Amniotic stem cell (primary cell): ENCODE measurements at places on chromosomes 4 and X.

GRCh38 chr4:153447175-153447905 lies 18.8 kb upstream of the TMEM131L start:
- no peak for DNase-seq

DNA sequence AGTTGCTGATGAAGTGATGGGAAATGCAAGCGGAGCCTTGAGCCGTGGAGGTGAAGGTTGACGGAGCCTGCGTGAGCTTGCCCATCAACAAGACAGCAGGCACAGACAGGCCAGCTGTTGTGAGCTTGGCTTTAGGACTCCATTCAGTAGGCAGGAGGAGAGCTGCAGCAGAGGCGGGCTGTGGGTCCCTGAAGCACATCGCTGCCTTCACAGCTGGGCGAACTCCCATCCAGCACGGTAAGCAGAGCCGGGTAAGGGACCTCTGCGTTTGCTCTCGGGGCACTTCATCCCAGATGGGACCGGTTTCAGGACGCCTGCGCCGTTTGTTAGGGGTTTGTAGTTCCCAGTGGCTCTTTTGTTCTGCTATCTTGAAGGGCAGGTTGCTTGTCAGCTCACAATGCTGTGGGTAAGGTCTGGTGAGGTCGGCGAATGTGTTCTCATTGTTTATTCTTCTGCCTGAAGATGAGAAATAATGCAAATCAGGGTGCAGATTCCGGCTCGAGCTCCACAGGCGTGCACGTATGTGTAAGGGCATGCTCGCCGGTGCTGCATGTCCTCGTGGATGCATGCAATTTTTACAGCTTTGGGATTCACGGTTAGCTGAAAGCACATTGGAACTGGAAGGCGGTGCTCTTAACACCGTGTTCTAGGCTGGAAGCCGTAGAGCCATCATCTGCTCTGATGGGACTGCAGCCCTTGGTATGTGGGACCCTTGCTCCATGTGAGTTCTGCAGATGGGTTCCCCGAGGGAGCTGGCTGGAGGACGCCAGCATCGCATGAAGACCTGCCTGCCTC lies 54.6 kb upstream of the CLDN34 start:
- DNase-seq: no peak

DNA sequence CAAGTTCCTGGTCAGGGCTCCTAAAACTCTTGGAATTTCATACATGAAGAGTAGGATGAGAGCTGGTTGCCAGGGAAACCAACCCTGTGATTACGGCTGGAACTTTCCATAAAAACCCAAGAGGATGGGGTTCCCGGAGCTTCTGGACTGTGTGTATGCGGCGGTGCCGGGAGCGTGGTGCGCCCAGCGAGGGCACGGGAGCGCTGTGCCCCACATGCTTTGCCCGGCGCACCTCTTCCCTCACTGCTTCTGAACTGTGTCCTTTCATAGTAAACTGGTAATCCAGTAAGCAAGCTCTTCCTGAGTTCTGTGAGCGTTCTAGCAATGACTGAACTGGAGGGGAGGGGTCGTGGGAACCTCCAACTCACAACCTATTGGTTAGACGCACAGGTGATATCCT lies 152.6 kb downstream of the AFAP1 start:
- no peak for DNase-seq

DNA sequence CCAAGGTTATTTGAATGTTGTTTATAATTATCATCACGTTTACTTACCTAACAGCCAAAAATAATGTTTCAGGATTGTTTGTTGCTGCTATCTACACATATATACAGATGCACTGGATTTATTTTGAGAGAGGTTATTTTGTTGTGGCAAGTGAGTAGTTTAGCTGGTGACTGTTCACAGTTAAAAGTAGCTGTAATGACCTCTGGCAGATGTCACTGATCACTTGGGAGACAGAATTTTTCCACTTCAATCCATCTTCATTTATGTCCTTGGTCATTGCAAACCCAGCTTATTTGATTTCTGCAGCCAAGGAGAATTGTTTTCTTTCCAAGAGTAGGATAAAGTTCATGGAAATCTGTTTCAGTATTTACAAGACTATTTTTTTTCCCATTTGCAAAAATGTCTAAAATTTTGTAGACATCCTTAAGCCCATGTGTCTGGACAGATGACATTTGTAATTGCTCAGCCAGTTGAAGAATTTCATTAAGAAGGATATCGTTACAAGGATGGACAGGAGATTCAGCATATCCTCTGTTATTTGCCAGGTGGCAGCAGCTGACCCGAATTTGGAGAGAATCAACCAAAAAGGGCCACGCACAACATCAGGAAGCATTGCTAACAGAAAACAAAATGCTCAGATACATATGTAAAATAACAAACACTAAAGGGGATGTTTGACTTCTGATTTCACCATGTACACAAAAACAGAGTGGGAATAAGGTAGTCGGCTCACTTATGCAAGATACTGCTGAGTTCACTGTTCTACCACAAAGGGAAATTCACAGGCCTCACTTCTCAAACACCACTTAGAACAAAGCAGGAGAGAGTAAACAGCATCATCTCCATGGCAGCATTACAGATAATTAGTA lies 64.5 kb downstream of the GPRIN3 start:
- no peak for DNase-seq

DNA sequence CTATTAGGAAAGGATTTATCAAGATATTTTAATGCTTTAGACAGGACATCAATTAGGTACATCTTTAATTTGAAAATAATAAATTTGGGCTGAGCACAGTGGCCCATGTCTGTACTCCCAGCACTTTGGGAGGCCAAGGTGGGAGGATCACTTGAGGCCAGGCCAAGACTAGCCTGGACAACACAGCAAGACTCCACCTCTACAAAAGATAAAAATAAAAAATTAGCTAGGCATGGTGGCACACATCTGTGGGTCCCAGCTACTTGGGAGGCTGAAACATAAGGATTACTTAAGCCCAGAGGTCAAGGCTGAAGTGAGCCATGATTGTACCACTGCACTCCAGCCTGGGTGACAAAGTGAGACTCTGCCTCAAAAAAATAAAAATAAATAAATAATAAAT lies 59.6 kb upstream of the IRF2 start:
- DNase-seq: no peak

- DNase-seq: no peak
Observed at GRCh38 chr4:73068491-73069337, 802 bp downstream of the COX18 start.

DNA sequence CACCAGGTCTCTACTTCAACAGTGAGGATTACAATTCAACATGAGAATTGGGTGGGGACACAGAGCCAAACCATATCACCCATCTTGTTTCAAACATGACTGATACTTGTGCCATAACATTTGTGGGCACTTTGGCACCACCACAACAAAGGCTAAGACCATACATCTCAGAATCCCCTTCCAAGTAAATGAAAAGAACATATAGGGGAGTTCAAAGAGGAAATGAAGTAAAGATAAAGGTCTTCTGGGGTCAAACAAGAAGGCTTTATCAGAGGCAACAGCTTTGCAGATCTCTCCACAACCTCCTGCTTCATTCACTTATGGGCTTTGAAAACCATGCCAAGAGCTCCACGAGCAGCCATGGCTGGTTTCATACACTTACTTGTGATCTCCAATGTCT lies 122.7 kb downstream of the ANKRD50 start:
- DNase-seq: no peak

GRCh38 chr4:53905276-53905940 lies 159.0 kb downstream of the CHIC2 start:
- DNase-seq: no peak

GRCh38 chr4:170025523-170026252 lies 507 bp downstream of the MFAP3L start:
- DNase-seq: no peak

GRCh38 chr4:1794809-1795298 lies 1.8 kb downstream of the FGFR3 start:
- no peak for DNase-seq

DNA sequence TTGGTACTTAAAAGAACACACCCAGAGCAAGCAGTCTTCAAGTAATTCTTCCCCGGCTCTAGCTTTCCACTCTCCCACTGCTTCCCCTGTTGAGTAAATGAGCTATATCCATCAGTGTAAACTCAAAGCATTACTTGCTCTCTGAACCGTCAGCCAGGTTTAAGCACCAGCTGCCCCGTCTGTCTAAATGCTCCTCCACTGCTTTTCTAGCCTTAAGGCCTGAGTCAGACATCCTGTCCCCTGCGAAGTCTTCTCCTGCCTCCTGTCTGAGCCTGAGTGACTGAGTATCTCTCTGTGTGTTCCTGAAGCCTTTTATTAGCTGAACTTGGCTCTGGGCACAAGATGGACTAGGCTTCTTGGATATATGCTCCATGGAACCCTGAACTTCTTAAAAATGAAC lies 205.1 kb downstream of the STK32B start:
- no peak for DNase-seq

- no peak for DNase-seq
Observed at GRCh38 chrX:37847733-37848197, 394 bp upstream of the DYNLT3 start.

- no peak for DNase-seq
Observed at GRCh38 chr4:35250331-35250730, 994.0 kb downstream of the ARAP2 start.

DNA sequence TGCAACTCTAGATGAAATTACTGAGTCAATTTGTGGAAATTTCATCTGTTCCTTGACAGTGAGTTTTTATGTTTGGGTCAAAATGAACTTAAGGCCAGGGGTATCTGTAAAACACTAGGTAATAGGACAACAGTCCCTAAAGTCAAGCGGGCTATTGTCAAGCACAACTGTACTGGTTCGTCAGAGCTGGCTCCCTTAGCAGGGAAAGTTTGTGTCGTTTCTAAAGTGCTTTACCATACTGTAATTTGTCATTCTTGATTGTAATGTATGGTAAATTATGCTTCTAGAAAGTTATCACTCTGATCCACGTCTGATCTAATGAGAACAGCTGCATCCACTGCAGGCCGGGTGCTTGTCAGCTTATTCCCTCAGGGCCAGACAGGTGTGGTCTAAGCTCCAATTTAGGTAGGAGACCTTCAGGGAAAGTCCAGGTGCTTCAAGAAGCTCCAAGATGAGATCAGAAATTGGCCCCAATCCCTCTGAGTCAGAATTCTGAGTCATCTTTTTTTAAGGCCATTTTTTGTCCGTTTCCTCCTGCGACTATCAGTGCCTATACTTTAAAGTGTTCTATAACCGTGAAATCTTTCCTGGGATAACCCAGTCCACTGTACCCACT lies 92.2 kb downstream of the PALLD start:
- DNase-seq: peak; percentile 62

GRCh38 chrX:63740382-63740781 lies 44.6 kb downstream of the ARHGEF9 start:
- DNase-seq: no peak

DNA sequence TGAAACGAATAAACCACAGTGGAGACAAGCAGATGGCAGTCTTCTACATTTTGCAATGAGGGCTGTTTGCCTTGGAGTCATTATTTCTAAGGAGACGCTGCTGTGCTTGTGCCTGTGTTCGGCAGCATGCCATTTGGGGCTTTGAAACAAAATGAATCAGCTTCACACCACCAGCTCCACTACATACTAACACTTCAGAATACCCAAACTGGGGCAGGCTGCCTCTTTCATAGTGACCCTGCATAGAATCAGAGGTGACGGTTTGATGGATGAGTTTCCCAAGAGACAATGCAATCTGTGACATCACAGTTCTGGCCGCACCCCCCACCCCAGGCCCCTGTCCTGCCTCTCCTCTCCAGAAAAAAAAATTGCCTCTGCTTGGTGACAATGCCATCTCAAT lies 57.1 kb upstream of the MID1 start:
- DNase-seq: no peak

DNA sequence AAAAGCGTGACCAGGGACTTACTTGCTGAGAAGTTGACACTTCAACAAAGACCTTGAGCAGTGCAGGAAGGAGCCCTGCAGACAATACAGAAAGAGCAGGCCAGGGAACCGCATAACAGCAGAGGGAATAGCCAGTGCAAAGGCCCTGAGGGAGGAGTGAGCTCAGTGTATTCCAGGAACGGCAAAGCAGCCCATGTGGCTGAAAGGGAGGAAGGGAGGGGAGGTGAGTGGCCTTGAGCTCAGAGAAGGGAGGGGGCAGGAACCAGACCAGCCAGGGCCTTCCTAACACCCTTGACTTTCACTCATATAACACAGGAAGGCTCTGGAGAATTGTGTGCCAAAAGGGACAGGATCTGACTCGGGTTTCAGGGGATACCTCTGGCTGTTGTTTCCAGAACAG lies 112.2 kb downstream of the BCOR start:
- DNase-seq: no peak

DNA sequence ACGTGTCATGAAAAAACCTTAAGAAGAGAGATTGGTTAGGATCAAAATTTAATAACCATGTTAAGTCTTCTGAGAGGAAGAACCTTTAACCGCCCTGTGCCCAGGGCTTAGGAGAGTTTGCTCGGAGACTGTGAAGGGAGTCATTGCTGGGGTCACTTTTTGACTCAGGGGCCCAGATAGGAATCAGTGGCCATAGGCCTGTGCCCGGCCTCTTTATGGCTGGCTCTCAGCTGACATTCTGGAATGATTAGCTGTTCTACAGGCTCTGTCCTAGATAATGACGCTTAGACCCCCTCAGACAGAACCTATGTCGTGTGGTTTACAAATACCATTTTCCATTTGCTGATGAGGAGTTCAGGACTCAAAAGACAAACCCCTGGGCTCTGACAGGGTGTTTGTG lies 174.1 kb downstream of the DCLK2 start:
- DNase-seq: no peak

- DNase-seq: no peak
Observed at GRCh38 chrX:41733939-41734338, 10.0 kb downstream of the GPR82 start.

GRCh38 chrX:149010013-149010852 lies 494.9 kb downstream of the IDS start:
- DNase-seq: no peak

- DNase-seq: no peak
Observed at GRCh38 chr4:8402640-8403039, 37.9 kb downstream of the ACOX3 start.

DNA sequence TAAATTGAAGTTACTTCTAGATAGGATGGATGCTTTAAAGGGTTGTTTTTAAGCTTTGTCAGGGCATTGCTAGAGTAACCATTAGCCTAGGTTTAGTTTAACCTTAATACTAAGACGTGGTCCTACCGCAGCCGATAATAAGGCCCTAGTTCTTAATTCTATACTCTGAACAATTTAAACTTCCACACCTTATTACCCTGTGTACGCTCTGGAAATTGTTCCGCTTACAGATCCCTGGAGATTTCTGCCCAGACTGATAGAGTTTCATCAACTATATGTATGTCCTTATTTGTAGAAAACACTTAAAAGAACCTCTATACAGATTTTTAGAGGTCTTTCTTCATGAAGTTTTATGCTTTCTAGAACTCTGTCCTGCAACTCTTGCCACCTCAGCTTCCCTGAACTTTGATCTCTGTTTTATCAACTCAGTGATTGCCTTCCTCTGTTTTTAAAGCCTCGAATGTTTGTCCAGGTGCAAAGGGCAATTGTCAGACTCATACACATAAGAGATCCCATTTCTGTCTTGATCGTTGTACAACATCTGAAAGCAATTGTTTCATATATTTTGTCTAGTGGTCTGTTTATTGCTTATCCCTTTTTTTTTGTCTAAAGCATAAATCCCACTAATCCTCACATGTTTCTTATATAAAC lies 71.1 kb upstream of the VCX start:
- DNase-seq: no peak

- DNase-seq: no peak
Observed at GRCh38 chrX:103774070-103774642, 2.5 kb upstream of the PLP1 start.
